ENCODE measurements at places on chromosomes 16 and 17.

- DNase-seq, result no peak
Measured at GRCh38 chr17:11928436-11928835, 68.8 kb downstream of the ZNF18 start.

DNA sequence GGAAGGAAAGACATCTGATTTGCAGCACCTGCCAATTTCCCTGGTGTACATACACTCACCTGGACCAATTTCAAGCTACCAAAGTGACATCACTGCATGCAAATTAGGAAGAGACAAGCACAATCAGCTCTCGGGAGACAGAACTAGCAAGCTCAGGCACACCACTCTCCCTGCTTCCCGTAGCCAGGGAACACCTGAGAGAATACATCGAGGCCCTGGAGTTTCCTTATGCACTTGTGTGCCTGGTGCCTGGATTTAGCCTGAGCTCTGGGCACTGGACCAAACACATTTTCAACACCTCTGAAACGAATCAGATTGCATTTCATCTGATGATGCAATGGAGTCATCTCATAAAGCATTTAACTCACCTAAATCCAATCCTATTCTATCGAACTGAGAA lies 110.5 kb downstream of the HS3ST2 start:
- DNase-seq, result no peak

GRCh38 chr16:56539656-56540055 lies 19.8 kb upstream of the BBS2 start:
- no peak for DNase-seq

GRCh38 chr16:79411805-79412204 lies 188.7 kb downstream of the MAF start:
- DNase-seq, result no peak

DNA sequence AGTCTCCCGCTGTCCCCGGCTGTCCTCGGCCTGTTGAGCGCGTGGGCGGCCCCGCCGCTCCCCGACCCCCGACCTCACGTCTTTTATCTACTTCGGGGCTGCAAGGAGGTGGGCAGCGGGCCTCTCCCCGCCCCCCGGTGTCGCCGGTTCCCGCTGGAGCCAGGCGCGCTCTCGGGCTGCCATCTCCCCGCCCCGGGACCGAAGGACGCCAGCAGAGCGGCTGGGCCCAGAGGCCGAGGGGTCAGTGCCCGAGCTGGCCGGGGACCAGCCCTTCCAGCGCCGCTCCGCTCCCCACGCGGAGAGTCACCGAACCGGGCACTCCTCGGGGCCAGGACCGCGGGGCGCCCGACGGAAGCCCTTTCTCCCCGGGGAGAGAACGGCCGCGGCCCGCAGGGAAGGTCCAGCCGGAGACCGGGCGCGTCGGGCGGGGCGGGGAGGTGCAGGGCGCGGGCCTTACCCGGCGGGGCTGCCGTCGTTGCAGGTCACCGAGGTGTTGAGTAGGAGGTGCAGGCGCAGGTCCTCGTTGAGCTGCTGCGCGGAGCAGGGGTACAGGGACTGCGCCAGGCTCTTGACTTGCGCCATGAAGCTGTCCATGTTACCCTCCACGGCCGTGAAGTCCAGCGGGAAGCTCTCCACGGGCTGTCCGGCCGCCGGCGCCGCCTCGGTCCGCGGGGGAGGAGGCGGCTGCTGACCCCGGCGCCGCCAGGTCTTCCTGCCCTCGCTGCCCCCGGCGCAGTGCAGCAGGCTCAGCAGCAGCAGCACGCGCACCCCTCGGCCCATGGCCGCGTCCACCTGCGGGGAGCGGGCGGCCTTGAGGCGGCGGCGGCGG lies 643 bp downstream of the NOTUM start:
- DNase-seq, result no peak

DNA sequence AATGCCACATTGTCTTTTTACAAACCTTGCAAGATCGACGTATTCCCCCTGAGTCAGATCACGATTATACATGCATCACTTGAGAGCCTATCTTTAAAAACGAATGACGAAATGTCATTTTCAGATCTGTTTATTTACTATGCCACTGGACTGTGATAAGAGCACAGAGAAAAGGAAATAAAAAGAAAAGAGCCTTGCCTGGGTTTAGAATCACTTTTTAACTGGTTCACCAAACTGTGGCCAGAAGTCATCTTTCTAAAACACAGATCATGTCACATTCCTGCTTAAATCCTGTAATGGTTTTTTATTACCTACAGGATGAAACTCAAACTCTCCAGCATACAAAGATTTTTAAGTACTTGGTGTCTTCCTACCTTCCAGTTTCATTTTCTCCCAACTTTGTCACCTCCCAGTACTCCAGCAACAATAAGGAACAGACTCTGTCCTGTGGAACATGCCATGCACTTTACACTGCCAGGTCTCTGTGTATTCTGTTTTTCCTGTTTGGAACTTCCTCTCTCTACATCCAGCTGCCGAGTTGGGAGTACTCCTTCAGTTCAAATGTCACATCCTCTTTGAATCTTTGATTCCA lies 91.5 kb downstream of the SNX11 start:
- DNase-seq, result no peak

DNA sequence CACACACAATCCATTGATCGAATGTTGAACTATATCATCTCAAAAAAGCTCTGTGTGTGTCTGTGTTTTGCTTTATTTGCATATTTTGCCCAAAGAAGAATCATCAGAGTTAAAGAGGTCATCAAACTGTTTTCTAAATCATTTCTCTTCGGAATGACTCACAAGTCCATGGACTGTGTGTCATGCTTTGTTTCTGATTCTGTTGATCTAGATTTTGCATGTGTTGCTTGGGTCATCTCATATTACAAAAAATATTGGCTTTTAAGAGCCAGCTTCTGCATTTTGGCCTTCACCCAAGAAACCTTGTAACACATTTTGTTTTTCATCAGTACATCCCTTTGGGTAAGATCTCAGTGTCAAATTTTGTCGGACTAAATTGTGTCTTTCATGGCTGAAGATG lies 471.2 kb upstream of the HSBP1 start:
- DNase-seq, result no peak

GRCh38 chr16:15536843-15537242 lies 102.5 kb downstream of the BMERB1 start:
- no peak for DNase-seq

DNA sequence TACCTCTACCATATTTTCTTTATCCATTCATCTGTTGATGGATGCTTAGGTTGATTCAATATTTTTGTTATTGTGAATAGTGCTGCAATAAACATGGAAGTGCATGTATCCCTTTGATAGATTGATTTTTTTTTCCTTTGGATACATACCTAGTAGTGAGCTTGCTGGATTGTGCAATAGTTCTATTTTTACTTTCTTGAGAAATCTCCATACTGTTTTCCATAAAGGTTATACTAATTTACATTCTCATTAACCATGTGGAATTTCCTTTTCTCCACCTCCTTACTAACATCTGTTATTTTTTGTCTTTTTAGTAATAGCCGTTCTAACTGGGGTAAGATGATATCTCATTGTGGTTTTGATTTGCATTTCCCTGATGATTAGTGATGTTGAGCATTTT lies 124.6 kb upstream of the TOX3 start:
- no peak for DNase-seq

DNA sequence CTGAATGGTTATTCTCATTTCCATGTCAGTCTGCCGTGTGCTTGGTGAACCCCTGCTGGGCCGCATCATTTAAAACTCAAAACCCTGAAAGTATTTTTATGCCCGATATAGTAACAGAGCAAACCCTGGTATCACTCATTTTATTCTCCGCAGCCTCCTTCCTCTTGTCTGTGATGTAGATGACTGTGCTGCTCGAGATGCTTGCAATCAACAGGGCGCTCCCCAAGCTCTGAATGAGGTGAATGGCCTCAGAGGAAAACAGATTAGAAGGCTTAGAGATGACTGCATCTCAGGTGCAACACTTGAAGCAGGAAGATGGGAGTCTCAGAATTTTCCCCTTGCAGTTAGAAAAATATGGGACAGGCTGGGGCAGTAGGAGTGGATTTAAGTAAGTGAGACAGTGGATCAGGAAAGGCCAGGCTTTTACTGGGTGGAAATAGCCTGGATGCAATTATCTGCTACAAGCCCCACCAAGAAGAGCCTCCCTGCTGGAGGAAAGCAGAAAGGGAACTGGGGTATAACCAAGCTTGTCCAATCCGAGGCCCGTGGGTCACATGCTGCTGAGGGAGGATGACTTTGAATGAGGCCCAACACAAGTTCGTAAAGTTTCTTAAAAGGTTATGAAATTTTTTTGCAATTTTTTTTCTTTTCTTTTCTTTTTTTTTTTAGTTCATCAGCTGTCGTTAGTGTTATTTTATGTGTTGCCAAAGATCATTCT lies 166.9 kb downstream of the CDH13 start:
- DNase-seq, result no peak

DNA sequence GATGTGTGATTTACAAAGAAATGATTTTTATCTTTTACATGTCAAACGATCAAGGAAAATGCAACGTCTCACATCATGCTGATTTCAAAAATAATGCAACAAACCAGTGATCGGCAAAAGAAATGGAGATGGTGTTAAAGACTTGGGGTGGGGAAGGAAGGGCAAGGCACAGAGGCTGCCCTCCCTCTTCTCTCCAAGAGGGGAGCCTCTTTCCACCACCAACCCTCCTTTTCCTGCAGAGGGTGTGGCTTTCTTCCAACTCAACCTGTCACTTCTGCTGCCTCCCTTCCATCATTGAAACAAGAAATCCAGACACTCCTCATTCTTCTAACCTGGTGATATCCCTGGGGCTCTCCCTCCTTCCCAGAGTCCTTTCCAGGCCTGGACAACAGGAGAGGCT lies 320.8 kb downstream of the SLC39A11 start:
- peak; percentile 24 for DNase-seq

DNA sequence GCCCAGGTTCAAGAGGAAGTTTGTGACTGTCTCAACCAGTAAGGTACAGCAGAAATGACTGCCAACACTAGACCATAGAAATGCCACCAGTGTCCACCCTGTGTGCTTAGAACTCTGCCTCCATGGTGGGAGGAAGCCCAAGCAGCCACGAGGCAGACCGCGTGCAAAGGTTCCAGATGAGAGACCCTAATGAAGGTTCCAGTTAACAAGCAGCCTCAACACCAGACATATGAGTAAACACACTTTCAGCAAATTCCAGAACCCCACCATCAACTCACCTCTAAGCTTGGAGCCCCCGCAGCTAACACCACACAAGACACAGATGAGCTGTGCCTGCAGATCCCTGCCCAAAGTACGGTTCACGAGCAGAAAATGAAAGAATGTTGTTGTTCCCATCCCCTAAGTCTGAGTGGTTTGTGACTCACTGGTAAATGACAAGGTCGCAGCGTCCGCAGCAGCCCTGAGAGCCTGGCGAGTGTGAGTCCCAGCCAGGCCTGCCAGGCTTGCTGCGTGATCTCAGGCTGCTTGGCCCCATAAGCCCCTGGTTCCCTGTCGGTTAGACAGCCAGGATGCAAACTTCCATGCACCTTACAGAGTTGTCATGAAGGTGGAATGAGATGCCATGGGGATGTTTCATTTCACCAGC lies 193.7 kb downstream of the C16orf95 start:
- DNase-seq, result no peak

- no peak for DNase-seq
Measured at GRCh38 chr16:75727221-75727620, 931 bp upstream of the CPHXL start.

GRCh38 chr17:42913522-42913921 lies 12.9 kb downstream of the G6PC1 start:
- DNase-seq, result no peak

DNA sequence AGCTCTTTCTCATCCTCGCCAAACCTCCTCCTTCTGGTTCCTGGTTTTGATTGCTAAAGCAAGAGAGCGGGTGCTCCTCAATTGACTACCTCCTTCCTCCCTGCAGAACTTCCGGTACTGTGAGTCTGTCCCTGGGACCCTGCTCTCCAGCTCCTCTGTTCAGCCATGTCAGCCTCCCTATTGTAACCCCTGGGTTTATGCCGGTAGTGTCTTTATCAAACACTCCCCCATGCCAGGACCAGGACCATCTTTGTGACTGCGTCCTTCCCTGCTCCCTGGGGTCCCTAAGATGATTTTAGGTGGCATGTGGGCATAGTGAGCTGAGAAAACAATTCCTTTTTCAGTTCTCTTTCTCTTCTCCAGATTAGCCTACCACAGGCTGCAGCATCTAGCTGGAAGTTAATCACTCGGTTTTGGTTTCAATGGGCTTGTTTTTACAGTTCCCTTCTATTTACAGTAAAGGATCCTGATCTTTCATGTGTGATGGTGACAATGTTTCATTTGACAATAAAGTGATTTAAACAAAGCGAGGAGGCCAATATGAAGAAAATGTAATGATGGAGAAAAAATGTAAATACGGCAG lies 27.7 kb upstream of the IL21R start:
- peak; percentile 53 for DNase-seq

- DNase-seq, result no peak
Measured at GRCh38 chr16:54506214-54506580, 219.6 kb upstream of the IRX3 start.

- no peak for DNase-seq
Measured at GRCh38 chr17:72268431-72268830, 147.6 kb downstream of the SOX9 start.

DNA sequence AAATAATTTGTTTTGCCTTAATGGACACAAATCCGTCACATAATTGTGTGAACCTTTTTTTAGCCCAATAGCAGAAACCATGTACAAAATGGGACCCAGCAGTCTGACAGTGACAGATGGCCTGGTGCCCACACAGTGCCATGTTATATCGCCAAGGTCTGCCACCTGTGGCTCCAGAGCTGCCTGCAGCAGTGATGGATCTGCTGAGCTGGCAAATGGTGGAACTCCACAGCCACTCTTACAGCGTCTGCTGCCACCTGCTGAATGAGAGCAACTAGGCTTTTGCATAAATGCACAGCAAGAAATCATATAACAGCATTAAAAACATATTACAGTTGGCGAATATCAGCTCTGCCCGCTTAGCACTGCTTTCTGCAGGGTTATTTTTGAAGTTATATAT lies 59.4 kb downstream of the NUP93 start:
- peak; percentile 15 for DNase-seq

DNA sequence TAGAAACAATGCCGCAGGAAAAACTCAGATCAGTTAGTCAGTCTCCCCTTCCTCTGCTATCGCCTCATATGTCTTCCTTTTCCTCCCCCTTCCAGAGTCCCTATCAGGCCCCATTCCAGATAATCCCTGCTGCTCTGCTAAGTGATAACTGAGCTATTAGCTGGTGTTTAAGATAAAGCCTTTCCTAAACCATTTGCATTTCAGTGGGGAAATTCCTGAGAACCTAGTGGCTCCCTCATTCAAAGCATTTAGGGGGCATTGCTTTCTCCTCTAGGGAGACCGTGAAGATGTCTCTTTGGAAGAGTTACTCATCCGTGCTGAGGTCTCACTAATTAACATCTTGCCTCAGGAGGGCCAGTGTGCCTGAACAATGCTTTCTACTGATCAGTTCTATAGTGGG lies 401.6 kb downstream of the NPIPA7 start:
- no peak for DNase-seq

Data from germinal center (tissue), 1 donor.